Activated CD4-positive, alpha-beta T cell treated with anti-CD3 and anti-CD28 coated beads, Interleukin-2, amount 10 ng/mL, durations not matched to agents 7 days and 5 days (primary cell): ENCODE measurements at places on chromosomes 5 and 9.

DNA sequence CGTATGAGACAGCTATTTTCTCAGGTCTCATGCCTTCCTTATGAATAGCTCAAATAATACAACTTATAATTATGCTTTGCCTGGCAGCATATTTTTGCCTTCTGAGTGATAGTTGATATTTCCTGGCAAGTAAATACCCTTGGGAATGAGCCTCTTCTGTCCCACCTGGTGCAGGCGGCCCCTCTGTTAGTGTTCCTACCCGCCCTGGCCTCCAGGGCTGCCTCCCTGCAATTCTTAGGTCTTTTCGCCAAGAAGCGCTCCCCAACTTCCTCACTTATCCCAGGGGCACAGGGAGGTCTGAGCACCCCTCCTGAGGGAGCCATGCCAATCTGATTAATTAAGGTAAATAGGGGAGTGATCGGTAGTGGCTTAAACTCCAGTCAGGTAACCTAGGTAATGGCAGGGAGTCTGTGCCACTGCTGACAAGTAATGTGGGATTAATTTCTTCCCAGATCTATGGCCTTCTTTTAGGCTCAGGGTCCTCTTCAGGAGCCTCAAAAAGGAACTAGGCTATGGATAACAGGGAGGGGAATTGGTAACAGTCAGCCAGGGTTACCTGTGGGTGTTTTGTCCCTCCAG, 81.5 kb downstream of the GALNT10 start:
- no peak for DNase-seq

DNA sequence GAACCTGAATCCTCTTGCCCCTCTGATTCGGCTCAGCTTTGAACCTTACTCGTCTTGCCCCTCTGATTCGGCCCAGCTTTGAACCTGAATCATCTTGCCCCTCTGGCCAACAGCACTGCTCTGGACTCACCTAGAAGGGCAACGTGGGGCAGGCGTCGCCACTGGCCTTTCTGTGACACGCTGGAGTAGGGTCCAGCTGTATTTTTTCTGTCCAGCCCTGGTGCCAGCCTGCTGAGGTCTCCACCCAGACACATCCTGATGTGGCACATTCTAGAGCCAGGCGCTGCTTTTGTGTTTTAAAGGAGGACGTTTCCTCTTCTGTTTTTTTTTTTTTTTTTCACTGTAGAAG, 15.2 kb upstream of the CPEB4 start:
- DNase-seq: no peak

- DNase-seq: no peak
Observed at GRCh38 chr9:36867672-36868471, 166.2 kb downstream of the PAX5 start.

GRCh38 chr9:94692601-94693000, 33.9 kb upstream of the AOPEP start:
- DNase-seq: no peak

DNA sequence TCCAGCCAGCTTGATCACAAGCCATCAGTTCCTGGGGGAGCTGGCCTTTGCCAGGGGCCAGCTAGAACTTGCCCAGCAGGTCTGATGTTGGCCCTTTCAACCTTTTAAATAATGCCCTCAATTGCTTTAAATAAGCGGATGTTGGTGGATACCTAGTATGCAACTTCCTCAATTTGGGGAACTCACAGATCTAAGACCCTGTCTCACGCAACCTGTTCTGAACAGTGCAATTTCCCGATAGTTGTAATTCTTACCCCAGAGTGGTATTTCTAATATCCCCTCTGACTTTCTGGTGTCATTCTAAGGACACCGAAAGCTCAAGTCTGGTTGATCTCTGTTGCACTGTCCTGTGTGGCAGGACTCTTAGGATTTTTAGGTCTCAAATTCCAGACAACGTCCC, 23.1 kb downstream of the GALNT12 start:
- no peak for DNase-seq

- no peak for DNase-seq
Observed at GRCh38 chr5:75439276-75439675, 72.2 kb downstream of the CERT1 start.

DNA sequence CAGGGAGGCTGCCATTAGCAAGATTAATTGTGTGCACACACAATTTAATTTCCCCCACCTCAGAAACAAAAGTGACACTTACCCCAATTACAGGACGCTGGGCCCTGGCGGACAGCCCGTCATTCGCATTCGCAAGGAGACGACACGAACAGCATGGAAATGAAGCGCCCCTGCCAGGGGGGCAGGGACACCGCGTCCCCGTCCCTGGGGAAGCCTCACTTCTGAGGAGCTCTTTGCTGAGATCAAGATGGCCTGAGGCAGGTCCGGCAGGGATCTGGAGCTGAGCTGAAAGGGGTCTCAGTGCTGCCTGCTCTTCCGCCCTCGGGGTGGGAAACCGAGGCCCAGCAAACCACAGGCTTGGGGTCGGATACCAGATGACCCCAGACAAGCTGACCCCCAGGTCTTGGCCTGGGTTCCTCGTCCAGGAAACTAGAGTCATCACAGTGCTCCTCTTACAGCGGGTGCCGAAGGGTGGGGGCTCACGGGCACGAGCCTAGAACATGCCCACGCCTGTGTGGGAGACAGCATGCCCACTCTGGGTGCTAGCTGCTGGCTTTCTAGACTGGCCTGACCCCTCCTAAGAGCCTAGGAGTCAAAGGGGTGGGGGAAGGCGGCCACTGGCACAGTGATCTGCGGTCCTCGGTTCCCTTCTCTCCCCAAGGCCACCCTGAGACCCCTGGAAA, 103.2 kb downstream of the VAV2 start:
- no peak for DNase-seq

GRCh38 chr5:109703166-109703565, 13.4 kb downstream of the MAN2A1 start:
- DNase-seq: no peak

- no peak for DNase-seq
Observed at GRCh38 chr9:126709241-126709640, 95.5 kb downstream of the LMX1B start.

DNA sequence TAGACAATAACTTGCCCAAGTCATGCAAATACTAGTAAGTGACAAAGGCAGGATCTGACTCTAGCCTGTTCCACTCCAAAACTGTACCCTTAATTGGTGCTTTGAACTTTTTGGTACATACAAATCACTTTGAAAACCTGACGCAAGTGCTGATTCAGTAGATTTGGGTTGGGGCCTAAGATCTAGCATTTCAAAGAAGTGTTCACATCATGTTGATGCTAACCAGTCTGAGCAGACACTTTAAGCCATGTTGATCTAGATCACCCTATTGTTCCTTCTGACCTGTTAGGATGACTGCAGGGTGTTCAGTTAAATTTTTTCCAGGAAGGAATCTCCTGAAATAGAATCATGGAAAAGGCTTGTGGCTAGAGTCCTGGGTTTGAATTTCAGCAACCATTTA, 57.7 kb upstream of the CPEB4 start:
- no peak for DNase-seq

DNA sequence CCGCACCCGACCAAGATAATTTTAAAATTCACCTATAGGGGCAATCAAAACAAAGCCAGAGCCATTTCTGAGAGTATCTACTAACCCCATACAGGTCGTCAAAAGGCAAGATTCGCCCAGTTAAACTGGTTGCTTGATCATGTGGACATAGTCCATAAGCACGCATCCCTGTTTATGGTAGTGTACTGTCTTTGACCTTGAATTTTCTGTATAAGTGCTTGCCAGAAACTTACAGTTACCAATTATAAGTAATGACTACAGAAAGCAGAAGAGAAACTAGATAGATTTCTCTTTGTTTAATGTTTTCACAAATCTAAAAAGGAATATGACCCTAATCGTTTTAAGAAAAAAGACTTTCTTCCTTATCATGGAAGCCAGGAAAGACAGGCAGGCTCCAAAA, 25.6 kb downstream of the SLC31A1 start:
- no peak for DNase-seq

GRCh38 chr5:96819806-96820205, 12.1 kb upstream of the ERAP1 start:
- DNase-seq: no peak

GRCh38 chr9:93501406-93501805, 48.0 kb upstream of the FAM120AOS start:
- DNase-seq: no peak

DNA sequence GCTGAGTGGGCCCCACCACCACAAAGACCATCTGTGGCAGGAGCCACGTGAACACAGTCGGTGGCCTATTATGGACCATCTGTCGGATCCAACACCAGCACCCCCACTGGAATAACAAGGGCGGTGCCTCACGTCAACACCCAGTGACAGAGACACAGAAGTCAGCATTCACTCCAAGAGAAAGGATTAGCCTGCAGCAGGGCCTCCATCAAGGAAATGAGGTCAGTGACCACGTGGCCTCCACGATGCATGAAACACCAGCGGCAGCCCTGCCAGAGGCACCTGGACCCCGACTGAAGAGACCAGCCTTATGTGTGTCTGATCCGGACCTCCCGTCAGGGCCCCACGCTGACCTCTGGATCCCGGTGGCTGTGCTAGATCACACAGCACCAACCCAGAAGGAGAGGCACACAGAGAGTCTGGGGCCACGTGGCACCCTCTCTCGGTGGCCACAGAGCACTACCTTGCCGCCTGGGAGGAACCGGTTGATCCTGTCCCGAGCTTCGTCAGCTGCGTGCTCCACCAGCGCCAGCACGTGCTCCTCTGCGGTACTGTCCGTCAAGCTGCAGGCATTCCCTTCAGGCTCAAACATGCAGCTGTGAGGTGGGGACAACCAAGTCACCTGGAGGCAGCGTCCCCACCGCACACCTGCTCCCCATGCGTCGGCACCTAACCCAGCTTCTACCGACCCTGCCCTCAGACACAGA, 9.0 kb downstream of the BRD9 start:
- DNase-seq: no peak

DNA sequence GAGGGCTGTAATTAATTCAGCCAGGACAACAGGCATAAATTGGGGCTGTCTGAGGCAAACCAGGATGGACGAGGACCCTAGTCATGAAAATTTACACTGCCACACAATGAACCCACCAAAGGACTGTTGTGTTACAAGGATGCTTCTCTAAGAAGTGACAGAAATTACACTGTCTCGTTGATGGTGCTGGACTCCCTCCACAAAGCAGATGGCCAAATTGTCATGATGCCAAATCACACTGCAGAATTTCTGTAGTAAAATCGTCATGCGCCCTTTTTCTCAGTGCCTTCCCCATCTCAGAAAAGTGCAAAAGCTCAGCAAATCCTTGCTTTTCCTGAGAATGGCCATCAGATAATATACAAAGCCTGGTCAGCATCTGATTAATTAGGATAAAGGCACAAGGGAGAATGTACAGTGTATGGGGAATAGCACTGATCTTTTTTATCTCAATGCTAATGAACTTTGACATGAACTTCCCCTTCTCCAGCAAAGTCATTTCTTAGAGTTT, 545.8 kb downstream of the CSNK1G3 start:
- DNase-seq: no peak

- DNase-seq: no peak
Observed at GRCh38 chr5:71816307-71816706, 97.2 kb downstream of the CARTPT start.

- DNase-seq: no peak
Observed at GRCh38 chr9:134566196-134566847, 75.3 kb upstream of the COL5A1 start.

DNA sequence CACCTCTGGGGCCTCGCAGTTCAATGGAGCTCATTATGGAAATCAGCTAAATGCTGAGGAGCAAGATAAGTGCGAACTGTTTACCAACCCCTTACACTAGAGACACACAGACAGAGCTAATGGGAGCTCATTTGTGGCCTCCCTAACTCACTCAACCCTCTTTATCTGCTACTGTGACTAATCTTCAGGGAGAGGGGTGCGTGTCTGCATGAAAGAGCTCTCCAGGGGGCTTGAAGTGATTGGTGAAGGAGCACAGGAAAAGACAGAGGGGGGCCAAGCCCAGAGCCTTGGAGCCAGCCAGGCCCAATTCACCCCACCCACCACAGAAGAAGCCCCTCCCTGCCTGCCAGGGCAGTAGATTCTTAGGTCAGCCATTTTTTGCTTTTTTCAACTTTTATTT, 466.8 kb upstream of the BRINP1 start:
- DNase-seq: no peak

GRCh38 chr9:121972501-121972981, 120.6 kb downstream of the TTLL11 start:
- DNase-seq: no peak

GRCh38 chr5:2563046-2563445, 188.4 kb downstream of the IRX2 start:
- no peak for DNase-seq

- no peak for DNase-seq
Observed at GRCh38 chr9:136043441-136043991, 51.6 kb downstream of the NACC2 start.

- DNase-seq: no peak
Observed at GRCh38 chr5:169893571-169893970, 86.7 kb downstream of the INSYN2B start.

DNA sequence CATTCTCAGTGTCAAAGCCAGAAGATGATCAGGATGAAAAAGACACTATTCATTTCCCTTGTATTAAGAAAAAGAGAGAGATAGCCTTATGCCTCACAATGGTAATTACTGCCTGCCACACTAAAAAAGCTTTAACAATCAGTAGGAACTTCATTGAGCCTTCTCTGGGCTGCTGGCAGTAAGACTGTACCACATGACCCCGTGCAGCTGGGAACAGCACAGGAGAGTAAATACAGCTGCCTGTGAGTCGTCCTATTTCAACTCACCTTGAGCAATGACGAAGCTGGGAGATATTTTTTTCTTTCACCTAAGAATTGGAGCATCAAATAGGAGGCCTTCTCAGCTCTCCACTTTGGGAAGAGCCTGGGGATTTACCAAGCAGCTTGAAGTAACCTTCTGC, 316.3 kb downstream of the GABRB2 start:
- no peak for DNase-seq

- DNase-seq: no peak
Observed at GRCh38 chr5:132808448-132808847, 4.7 kb upstream of the SOWAHA start.

GRCh38 chr5:10712574-10713366, 48.3 kb downstream of the DAP start:
- no peak for DNase-seq

DNA sequence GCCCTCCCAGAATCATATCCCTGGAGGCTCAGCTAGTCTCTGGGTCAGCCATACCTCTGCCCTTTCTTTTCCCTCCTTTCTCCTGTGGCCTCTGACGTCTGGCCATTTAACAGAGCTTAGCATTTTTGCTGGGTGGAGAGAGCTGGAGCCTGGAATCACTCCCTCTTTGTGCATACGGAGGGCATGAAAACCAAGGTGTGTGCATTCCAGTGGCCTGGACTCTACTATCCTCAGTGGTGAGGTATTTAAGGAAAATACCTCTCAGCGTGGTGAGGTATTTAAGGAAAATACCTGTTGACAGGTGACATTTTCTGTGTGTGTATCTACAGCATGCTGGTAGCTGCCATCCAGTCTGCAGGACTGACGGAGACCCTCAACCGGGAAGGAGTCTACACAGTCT, 27.5 kb downstream of the TGFBI start:
- no peak for DNase-seq

GRCh38 chr9:105500108-105500766, 52.4 kb downstream of the FSD1L start:
- no peak for DNase-seq

- DNase-seq: no peak
Observed at GRCh38 chr5:172886974-172887501, 53.0 kb downstream of the ERGIC1 start.

- DNase-seq: no peak
Observed at GRCh38 chr9:74817816-74818215, 69.9 kb downstream of the TRPM6 start.

GRCh38 chr9:121599872-121600585, 51.4 kb upstream of the DAB2IP start:
- no peak for DNase-seq
